ENCODE measurements at places on chromosomes 12 and 14.

GRCh38 chr12:3135522-3136461, 58.6 kb downstream of the TSPAN9 start:
- DNase-seq = peak; percentile 48

- peak; percentile 65 for DNase-seq
Measured at GRCh38 chr14:72892879-72893635, 844 bp downstream of the DPF3 start.

DNA sequence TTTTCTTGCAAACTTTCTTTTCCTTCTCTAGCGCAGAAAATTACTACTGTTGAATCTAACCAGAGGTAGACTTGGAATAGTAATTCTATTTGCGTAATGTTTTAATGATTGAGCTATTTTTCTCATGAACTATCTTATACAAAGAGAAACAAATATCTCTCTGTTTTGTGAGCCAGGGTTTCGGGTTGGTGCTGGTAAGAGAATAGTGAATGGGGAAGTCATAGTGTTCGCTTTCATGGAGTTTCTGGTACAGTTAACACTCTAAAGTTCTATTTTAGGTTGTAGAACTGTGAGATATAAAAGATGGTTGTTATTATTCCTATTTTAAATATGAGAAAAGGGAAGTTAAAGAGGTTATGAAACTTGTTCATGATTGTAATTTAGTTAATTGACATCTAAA, 6.6 kb downstream of the CLEC1B start:
- DNase-seq = no peak

DNA sequence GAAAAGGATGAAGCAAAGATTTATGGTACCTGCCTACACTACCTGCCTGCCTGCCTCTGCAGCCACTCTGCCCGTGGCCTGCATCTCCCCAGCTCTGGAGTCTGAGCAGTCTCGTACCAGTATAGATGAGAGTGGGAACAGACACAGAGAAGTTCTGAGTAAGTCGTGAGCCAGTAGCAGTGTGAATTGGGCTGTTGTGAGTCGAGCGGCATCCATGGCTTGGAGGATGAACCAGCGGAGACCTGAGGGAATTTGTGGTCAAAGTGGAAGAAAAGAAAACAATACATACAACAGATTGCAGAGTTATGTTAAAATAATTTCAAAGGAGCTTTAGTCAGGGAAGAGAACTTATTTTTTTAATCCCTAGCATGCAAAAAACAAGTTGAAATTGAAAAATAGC, 25.3 kb downstream of the C2CD5 start:
- DNase-seq = no peak

DNA sequence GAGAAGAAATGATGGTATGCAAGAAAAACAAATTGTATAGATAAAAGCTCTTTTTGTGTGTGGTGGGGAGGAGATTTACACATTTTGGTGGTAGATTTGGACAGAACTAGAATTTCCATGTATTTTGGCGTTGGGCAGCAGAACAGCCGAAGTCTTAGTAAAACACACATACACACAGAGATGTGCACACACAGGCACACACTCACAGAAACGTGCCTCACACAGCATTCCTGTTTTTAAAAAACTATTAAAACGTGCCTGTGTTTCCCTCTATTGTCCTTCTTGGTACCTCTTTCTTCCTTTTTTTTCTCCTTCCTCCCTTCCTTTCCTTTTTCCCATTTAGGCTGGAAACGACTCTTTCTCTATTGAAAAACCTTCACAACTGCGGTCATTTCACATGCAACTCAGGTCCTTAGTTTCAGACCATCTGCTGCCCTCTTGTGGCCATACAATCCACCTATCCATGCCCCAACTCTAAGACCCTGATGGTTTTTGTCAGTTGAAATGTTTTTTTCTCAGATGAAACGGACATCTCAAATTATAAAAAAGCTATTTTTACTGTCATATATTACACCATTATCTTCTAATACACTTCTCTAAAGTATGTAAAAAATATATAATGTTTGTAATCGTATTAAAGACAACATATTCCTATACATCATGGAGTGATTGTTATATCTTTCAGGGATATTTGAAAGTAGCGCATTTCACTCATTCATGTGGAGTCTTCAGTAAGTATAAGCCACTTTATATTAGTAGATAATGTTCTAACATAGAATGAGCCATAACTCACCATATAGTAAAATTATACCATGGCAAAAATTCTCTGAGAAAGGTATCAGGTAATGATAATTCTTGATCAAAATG, 386.7 kb upstream of the NOVA1 start:
- DNase-seq = peak; percentile 80

GRCh38 chr12:56522411-56523193, 982 bp downstream of the RBMS2 start:
- no peak for DNase-seq

DNA sequence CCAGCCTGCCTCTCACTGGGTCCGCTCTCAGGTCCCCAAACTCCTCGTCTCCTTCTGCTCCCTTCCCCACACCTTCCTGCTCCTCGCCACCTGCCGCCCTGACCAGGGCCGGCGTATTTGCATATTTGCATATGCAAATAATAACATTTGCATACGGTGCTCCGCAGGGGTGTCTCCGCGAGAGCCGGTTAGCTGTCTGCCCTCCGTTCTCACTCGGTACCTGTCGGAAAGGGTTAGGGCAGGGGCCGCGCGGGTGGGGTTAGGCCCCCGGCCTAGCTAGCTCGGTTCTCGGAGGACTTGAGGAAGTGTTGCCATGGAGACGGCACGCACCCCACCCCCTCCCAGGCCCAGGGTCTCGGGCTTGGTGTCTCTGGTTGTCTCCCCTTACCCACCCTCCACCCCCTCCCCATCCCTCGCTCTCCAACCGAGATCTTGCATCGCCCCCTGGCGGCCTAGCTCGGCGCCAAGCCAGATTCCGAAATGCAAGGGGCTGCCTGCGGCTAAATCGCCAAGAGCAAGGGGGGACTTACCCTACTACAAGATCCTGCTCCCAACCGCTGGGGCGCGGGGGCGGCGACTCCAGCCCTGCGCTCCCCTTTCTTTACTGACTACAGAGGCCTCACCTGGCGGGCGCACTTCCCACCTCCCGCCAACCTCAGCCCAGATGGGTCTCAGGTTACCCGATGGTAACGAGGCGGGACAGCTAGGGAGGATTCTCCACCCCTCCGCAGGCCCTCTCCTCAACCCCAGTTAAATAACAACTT, 8.1 kb downstream of the STAC3 start:
- DNase-seq = peak; percentile 99

GRCh38 chr12:38711054-38711453, 194.3 kb downstream of the CPNE8 start:
- no peak for DNase-seq

GRCh38 chr12:20445687-20446086, 77.3 kb downstream of the PDE3A start:
- no peak for DNase-seq

DNA sequence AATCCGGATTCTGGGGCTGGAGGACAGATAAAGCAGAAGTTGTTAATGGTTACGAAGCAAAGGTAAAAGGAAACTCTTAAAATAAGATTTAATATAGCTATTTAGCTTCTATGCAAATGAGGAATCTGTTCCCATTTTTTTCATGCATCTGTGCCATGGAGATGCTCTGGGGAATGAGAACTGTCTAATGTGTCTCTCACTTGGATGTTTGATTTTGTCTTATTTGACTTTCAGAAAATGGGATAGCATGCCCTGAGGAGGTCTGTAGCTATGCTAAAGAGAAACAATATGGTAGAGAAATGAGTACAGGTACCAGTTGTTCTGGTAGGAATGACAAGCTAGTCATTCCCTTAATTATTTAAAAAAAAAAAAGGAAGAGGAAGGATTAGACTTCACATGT, 24.3 kb downstream of the C12orf76 start:
- DNase-seq = no peak

DNA sequence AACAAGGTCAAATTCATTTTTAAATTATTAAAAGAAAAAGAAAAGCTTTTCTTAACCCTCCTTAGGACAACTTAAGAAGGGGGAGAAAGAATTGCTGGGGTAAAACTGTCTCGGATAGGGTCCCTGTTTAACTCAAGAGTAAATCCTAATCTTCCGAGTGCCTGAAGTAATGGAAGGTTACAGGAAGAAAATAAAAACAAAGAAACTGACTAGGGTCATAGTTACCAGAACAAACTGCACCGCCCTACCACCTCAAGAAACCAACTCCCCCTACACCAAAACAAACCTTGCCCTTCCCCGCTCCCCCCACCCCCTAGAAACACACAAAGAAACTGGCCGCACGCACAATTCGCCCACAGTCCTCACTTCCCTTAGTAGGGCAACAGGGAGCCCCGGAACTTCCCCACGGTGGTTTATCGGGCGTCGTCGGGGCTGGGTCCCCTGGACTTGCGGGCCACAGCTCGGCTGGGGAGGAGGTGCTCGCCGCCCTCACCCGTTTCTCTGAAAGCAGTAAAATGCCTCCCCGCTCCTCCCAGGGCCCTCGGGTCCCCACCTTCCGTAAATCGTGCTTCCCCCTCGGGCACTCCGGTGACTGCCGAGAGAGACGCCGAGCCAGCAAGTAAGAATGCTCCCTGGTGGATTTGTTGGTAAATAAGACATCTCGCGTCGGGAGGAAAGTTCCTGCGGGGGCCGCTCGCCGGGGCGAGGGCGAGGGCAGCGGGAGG, 2.4 kb downstream of the SINHCAF start:
- DNase-seq = peak; percentile 16

DNA sequence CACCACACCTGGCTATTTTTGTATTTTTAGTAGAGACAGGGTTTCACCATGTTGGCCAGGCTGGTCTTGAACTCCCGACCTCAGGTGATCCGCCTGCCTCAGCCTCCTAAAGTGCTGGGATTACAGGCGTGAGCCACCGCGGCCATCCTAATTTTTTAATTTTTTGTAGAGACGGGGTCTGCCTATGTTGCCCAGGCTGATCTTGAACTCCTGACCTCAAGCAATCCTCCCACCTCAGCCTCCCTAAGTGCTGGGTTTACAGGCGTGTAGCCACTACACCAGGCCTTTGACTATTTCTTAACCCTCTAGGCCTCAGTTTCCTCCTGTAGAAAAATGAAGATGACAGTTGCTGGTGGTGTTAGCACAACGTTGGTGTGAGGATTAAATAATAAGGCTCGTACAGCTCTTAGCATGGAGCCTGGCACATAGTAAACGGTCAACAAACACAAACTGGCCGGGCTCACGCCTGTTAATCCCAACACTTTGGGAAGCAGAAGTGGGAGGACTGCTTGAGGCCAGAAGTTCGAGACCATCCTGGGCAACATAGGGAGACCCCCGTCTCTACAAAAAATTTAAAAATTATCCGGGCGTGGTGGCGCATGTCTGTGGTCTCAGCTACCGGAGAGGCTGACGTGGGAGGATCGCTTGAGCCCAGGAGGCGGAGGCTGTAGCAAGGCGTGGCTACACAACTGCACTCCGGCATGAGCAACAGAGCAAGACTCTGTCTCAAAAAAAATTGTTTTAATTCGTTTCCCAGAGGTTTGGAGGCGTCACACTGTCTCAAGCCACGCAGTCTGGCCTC, 979 bp downstream of the DDX54 start:
- DNase-seq = no peak

DNA sequence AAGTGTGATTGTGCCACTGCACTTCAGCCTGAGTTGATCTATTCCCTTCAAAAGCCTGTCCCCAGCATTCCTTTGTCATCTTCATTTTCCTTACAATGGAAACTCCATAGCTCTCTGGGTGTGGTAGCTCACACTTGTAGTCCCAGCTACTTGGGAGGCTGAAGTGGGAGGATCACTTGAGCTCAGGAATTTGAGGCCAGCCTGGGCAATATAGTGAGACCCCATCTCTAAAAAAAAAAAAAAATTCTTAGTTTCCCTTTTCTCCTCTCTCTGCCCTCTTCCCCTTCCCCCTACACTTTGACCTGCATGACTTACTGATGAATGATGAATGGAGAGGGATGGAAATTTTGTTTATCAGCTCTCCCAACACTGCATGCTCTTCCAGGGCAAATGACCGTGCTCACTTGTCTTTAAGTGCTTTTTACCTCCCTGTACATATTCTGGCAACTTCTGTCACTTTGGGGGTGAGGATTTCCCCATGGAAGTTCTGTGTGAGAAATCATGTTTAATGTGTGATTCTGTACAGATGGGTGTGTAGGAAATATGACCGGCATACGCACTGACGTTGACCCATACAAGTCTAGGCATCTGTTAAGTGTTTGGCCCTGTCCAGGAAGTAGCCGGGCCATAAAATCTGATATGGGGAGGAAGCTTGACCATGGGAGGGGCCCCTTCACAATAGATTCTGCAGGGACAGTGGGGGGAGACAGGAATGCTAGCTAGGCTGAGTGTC, 65.4 kb downstream of the ZFP36L1 start:
- no peak for DNase-seq

GRCh38 chr14:89465876-89466275, 48.8 kb upstream of the FOXN3 start:
- no peak for DNase-seq

GRCh38 chr12:28192125-28192524, 1.9 kb downstream of the CCDC91 start:
- DNase-seq = no peak

DNA sequence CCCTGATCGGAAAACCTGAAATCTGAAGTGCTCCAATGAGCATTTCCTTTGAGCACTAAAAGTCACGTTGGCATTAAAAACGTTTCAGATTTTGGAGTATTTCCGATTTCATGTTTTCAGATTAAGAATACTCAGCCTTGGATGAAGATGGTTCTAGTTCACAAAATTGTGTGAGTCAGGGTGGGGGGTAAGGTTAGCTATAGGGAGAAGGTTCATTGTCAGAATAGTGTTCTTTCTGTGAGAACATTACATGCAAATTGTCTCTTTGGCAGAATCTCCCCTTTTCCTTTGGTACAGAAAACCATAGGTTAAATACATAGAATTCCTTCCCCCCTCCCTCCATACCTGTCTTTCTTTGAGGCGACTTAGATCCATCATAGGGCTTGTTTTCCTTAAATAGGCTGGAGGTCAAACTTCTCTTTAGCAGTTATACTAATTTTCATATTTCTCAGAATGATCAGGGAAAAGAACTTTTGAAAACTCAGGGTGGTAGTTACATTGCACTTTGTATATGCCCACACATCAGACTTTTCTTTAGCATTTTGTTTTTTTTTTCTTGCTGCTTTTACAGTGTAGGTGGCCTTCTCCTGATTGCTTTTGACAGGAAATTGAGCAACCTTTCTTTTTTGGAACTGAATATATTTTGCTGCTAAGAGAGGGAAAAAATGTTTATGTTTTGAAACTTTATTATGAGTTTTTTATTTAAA, 503.5 kb downstream of the PCNX1 start:
- no peak for DNase-seq

GRCh38 chr12:72025524-72025923, 86.9 kb downstream of the TPH2 start:
- DNase-seq = no peak

- no peak for DNase-seq
Measured at GRCh38 chr12:1995205-1995896, 8.9 kb downstream of the DCP1B start.

Measured in NCI-H526 (cell line).